EL (cell line): ENCODE measurements at places on chromosomes 16 and 17.
A peak's percentile ranks its signal among the peaks of the same experiment; 100 is the strongest.

- no peak for DNase-seq
Observed at GRCh38 chr16:19245326-19245925, 40.1 kb upstream of the CLEC19A start.

- no peak for DNase-seq
Observed at GRCh38 chr17:338442-339192, 14.0 kb downstream of the RPH3AL start.

DNA sequence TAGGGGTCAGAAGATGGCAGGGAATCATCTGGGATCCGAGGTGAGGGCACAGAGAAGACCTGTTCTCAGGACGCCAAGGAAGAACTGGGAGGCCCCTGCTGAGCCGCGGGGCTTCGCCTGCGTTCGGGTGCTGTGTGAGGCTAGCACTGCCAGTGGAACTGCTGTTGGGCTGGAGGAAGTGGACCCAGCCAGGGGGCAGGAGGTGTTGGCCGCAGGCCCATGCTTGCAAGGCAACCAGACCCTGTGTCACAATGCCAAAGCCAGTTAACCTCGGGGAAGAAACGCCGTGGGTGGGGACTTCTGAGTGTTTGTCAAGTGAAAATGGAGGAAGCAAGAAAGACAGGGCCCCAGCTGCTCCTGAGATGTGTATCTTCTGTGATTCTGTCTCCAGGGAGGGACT is 185.5 kb downstream of the LGALS9B start:
- no peak for DNase-seq

DNA sequence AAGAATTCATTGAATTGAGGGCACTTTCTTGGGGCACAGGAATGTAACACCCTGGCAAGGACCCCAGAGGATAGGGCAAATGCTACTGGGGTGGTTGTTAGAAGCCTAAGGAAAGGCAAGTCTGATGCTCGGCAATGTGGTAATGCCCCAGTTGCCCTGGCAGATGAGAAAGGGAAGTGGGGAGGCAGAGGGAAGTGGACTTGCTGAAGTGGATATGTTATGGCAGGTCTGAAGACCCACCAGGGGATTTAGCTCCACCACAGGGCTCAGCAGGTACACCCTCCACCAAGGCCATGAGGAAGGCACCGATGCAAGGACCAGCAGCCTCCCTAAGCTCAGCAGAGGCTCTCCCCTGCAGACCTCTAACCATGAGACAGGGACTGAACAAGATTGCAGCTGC is 184.8 kb downstream of the IRX5 start:
- no peak for DNase-seq

DNA sequence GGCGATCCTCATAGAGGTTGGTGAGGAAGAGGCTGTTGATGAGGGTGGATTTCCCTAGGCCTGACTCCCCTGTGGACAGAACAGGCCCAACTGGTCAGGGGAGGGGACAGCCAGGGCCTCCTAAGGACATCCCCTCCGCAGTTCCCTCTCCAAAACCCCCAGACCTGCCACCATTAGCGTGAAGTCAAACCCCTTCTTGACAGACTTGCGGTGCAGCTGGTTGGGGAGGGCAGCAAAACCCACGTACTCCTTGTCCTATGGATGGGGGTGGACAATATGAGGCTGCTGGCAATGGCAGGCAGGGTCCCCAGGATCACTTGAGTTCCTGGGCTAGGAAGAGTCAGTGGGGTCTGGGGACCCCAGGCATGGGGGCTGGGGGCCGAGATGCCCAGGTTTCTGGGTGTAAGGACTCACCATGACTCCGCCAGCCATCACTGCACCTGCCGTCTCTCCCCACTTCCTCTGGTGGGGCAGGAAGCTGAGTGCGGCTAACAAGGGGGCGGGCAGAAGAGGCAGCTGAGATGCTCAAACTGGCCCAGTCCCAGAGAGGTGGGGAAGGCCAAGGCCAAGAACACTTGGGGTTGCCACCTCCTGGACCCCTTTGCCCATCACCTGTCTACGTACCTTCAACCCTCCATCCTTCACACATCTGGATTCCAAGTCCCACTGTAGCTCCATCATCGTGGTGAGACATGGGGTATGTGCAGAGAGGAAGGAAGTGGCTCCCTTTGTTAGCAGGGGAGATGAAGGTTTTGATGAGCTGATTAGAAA is at the start of gene SEPTIN1:
SEPTIN1 (minus strand) TSS at position 451 of the 771 bp plus-strand sequence; CDS start at position 432, 19 bp downstream.
- no peak for DNase-seq

DNA sequence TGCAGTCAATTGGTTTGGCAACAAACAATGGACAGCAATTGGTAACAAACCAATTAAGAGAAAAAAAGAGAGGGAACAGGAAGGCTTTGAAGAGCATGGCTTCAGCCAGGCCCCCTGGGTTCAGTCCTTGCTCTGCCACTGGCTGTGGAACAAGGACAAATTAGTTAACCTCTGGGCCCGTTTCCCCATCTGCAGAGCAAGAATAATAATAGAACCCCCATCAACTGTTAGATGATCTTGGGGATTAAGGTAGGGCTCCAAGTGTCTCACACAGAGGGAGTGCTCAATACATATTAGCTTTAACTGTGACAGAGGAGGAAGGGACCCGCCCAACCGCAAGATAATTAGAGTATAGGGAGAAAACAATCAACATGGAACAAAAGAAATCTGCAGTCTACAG is 55.2 kb downstream of the PECAM1 start:
- DNase-seq, result no peak

DNA sequence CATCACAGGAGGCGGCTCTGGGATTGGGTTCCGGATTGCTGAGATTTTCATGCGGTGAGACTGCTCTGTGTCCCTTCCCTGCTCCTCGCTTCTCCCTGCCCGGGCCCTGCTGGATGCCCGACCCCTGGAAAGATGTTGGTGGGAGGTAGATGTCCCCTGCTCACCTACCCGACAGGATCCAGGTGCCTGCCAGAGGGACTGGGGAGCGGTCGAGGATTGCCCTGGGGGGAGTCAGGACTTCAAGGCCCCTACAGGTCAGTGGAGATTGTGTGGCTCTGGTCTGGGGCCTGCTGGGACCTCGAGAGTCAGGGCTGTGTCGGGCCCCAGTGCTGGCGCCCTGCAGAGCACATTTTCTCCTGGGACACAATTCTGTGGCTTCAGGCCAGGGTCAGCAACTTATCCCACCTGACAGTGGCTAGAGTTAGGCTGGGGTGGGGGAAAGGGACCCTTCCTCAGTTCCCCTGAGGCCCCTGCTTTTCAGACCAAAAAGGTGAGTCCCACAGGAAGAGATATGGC is 3.3 kb downstream of the DECR2 start:
- no peak for DNase-seq

- no peak for DNase-seq
Observed at GRCh38 chr17:81114351-81115093, 50.8 kb upstream of the PVALEF start.

GRCh38 chr16:80327740-80328139 is 213.1 kb upstream of the DYNLRB2 start:
- DNase-seq, result no peak

DNA sequence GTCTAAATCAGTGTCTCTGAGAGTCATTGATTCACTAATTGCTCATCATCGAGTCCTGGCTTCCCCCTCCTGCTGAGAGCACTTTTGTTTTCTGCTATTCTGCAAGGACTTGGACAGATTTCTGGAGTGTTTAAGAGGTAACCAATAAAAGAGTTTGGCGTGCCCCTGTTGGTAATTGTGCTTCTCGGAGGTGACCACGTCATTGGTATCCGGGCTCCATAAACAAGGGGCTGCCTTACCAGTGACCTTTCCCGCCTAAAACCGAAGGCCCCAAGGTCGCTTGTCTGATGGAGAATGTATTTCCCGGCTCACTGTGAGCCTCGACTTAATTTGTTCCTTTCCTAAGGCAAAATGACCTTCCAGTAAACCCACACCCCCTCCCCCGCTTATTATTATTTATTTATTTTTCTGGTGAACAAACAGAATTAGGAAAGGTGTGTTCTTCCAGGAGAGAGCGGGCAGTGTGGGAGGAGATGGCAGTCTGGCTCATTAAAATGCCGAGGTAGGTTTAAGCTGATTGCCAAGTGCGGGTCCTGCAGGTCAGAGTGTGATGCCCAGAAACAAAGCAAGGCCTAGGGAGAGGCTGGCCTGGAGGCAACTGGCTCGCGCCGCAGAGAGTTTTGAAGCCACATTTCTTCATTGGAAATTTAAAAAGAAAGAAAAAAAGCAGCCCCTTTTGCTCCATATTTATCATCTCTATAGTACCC is 30.2 kb downstream of the MSI2 start:
- DNase-seq, result no peak

GRCh38 chr17:7063518-7064094 is 16.4 kb downstream of the CLEC10A start:
- DNase-seq, result no peak

GRCh38 chr17:65913326-65913850 is 278.5 kb downstream of the CEP112 start:
- no peak for DNase-seq

- no peak for DNase-seq
Observed at GRCh38 chr16:4925791-4926190, 11.2 kb downstream of the PPL start.

DNA sequence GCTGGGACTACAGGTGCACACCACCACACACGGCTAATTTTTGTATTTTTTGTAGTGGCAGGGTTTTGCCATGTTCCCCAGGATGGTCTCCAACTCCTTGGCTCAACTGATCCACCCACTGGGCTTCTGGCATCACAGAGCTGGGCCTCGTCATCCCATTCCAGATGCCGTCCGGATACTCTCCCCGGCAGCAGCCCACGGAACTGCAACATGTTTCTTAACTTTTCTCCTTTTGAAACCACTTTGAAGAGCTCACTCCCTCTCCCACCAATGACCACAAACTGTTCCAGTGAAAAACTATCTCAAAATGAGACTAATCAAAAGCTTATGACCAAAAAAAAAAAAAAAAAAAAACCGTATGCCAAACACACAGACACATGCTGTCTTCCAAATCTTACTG is 17.6 kb downstream of the PEMT start:
- DNase-seq, result no peak

DNA sequence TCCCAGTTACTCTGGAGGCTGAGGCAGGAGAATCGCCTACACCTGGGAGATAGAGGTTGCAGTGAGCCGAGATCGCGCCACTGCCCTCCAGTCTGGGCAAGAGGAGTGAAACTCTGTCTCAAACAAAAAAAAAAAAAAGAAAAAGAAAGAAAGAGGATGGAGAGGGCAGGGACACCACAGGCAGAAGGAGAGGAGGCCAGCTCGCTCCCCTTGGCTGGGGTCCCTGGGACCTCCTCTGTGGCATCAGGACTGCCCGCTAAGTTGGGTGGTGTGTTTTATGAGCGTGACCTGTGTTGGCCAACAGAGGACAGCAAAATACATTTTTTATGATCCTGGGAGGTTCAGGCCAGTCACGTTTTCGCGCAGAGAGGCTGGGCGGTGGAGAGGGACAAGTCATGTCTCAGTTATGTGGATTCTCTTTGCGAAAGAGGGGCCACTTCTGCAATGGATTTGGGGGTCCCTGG is 229.6 kb downstream of the MRTFB start:
- DNase-seq, result peak; percentile 88

DNA sequence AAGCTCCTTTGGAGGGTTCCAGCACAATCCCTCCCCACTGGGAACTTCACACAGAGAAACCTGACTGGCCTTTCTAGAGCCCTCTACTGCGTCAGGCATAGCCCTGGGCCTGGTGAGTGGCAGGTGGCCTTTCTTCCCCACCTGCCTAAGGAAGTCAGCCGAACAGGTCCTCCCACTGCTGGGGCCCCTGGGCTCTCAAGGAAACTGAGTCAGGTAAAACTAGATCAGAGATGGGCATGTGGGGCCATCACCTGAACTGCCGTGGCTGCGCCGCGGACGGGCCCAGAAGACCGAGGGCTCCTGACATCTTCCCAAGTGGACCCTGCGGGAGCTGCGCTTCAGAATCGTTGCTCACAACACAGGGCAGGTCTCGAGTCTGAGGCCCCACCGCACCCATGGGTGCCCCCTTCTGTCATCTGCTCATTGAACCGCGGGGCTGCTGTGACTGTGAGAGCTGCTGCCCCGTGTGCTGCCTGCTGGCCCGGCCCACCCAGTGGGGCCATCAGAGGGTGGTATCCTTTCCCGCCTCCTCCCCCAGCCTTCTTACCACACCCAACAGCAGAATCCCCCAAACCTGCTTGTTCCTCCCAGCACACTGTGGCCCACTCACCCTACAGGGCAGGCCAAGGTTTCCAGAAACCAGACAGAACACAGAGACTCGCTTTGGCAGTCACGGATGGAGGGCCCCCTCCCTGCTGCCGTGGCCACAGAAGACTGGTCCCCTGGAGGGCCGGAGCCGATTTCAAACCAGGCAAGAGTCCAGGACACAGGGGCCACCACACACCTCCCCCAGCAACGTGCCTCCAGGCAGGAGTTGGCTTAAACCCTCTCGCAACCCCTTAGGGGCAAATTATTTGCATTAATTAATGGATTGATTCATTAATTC is 81.1 kb downstream of the TBC1D16 start:
- DNase-seq, result no peak

DNA sequence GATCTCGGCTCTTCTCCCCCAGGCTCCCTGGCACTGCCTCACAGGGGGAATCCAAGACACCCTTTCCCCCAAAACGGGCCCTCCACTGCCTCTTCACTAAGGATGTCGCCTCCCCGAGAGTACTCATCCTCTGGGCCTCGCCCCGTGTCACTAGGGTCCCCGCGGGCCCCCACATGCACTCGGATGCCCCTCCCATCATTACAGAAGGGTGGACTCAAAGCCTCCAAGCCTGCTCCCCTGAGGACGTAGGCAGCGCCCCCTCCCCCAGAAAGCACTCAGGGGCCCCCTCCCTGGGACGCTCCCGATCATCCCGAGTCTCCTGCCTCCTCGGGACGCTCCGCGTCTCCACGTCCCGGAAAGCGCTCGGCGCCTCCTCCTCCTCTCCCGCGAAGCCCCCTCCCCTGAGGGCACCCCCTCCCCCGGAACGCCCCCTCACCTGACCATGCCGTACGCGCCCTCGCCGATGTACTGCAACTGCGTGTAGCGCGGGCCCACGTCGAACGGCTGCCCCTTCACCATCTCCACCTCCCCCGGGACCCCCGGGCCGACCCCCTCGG is 338 bp downstream of the MAPK3 start:
- no peak for DNase-seq

DNA sequence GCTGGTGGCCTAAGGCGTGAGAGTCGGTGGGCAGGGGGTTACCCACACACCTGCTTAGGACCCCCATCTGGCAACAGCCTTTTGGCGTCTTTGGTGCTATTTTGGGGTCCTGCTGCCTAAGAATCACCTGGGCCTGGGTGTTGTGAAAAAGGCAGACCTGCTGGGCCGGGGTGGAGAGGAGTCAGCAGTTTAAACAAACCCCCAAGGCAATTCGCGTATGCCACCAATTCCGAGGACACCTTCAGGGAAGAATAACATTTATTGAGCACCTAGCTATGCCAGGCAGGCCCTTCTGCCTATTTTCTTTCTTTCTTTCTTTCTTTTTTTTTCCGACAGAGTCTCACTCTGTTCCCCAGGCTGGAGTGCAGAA is 53.9 kb upstream of the TOB1 start:
- no peak for DNase-seq

GRCh38 chr16:58459344-58460218 is 40.4 kb upstream of the NDRG4 start:
- DNase-seq, result peak; percentile 44
